ENCODE measurements at places on chromosomes 1 and 21. TPM values are rescaled to one million over a fixed set of nuclear protein-coding genes. Genes with fewer than 3 reads are reported as not detected.

- no peaks in the 10 kb centered on the region for H3K4me1 ChIP-seq
- DNase-seq, result no peak
- no peak overlapping the region for H3K4me3 ChIP-seq
Measured at GRCh38 chr21:35190201-35190701, 141.1 kb upstream of the RUNX1 start.

DNA sequence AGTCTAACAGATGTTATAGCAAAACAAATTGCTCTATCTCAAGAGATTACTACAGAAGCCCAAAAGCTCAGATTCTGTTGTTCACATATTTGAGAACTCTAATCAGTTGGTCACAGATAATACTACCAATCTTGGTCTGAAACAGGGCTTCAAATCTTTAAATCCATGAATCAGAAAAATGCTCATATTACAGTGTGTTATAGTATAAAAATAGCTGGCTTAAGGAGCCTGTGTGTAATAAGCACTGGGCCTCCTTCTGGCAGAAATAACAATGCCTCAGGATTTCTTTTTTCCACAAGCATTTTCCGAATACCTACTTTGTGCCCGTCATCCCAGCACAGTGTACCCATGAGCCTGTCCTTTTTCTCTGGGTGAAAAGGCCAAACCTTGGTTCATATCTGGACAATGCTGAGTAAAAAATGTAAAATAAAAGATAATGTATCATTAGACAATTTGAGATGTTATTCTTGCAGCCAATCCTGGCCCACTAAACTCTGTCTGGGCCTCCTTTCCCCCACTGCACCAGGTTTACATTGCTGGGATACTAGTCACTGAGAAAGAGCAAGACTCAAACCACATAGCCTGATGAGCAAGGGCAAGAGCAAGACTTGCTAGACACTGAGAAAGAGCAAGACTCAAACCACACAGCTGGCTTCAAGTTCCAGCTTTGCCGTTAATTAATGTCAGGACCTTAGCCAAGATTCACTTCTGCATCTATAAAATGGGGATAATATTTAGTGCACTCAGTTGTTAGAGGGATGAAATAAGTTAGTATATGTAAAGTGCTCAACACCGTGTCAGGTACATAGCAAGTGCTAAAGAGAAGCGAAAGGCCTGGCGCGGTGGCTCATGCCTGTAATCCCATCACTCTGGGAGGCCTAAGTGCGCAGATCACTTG, 17.0 kb upstream of the ADAR start:
- no peak overlapping the region for H3K4me3 ChIP-seq
- no peaks in the 10 kb centered on the region for H3K27me3 ChIP-seq
- H3K27ac ChIP-seq, result no peak overlapping the region
- no peaks in the 10 kb centered on the region for H3K4me1 ChIP-seq
- no peak for DNase-seq

GRCh38 chr1:2151911-2152310, 42.7 kb downstream of the FAAP20 start:
- no peak for DNase-seq
- no peak overlapping the region for H3K27ac ChIP-seq
- H3K4me3 ChIP-seq, result no peak overlapping the region

Gene PLA2G2D
- not detected for total RNA-seq

DNA sequence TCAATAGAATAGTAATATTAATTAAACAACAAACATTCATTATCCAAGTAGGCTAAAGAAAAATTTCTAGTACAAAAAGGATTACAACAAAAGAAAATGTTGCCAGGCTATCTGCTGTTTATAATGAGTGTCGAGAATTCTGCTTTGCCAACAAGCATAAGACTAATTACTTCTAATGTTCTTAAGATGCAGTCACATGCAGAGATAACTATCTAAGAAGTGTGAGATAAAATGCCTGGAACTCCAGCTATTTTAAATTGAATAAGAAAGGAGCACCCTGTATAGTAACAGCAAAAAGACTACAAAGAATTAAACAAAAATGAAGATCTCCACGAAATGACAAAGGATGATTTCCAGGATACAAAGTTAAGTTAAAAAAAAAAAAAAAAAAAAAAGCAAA, 59.9 kb downstream of the APP start:
- peaks cover 12% of the 10 kb centered on the region for H3K4me1 ChIP-seq
- H3K36me3 ChIP-seq, result no peaks in the 10 kb centered on the region
- no peak overlapping the region for H3K4me3 ChIP-seq
- H3K27me3 ChIP-seq, result no peaks in the 10 kb centered on the region
- no peak for DNase-seq

Measured in ascending aorta (tissue), 2 donors.